ENCODE measurements at places on chromosomes 1 and 21.

- no peak for DNase-seq
Measured at GRCh38 chr1:214425716-214426425, 125.5 kb downstream of the PTPN14 start.

DNA sequence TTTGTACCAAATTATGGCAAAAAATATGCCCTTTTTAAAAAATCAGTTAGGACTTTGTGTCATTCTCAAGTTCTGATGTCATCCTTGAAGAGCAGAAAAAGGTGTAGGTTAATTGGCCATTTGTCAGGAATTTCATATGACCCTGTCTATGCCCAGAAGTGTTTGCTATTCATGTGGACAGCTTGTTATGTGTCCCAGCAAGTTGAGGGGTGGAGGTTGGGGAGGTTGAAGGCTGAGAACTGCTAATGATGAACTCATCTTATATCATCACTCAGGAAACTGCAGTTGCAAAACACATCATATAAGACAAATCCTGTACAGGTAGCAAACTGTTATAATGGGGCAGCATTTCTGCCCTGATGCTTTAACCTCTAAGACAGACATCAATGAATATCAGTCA is 106.5 kb downstream of the PHTF1 start:
- DNase-seq = no peak

DNA sequence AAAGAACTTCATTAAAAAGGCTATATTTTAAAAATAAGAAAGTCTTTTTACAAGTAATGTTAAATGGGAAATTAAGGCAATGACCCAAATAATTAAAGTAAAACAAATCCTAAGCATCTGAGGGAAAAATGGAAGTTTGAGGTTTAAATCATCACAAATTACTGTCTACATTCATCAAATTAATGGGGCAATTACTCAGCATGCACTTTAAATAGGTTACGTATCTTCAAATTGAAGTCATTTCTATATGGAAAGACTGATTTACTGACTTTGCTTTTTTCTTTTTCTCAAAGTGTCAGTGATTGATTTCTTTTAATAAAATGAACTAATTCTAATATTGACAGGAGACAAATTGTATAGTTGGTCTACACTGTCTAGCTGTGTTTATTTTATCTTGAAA is 1452.3 kb downstream of the NCAM2 start:
- DNase-seq = no peak

DNA sequence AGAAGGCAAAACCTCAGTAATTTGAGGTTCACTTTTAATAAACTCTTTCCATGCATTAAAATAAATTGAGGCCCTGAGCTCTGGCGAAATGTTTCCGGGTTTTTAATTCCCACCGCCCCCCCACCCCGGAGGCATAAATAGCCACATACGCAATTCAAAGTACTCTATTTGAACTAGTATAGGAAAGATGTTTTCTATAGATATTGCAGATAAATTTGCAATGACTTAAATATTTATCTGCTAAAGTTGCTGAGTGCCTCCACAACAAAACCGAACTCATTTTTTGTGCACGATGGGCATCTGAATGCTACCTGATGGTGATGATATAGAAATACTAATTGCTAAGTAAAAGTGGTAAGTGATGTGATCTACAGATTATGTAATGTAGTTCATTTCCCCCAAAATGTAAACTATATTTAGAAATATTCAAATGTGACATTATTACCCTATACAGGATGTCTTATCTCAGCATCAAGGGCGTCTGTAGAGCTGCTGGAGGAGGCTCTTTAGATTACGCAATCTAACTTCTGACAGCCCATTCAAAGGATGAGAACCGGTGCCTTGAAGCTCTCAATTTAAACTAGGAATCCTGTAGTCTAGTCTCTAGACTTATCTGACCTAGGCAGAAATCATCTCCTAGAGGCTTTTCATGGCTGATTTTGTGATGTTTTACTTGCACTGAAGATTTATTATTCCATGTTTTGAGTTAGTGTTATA is 8.5 kb downstream of the IRF2BP2 start:
- peak; percentile 92 for DNase-seq

- DNase-seq = no peak
Measured at GRCh38 chr21:35284199-35284598, 235.1 kb upstream of the RUNX1 start.

- DNase-seq = no peak
Measured at GRCh38 chr1:87852410-87853161, 523.9 kb downstream of the LMO4 start.

DNA sequence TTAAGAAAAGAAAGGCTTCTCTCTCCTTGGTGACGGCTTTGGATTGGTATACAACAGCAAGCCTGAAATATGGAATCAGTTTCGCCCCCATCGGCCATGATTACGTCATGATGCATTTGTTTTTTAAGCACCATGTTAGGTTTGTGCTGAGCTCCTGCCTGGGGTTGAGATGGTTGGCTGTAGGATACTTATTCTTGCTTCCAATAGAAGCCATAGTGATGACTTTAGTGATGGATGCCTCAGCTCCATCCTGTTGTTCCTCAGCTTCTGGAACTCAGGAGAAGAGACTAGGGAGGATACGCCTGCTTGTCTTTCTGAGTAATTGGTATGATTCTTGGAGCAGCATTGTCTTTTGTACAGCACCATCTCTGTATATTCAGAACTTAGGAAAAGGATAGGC is 14.7 kb downstream of the XCL1 start:
- no peak for DNase-seq

Data from Karpas-422 (cell line).